HS-27A (cell line): ENCODE measurements at places on chromosomes 11 and 22.

DNA sequence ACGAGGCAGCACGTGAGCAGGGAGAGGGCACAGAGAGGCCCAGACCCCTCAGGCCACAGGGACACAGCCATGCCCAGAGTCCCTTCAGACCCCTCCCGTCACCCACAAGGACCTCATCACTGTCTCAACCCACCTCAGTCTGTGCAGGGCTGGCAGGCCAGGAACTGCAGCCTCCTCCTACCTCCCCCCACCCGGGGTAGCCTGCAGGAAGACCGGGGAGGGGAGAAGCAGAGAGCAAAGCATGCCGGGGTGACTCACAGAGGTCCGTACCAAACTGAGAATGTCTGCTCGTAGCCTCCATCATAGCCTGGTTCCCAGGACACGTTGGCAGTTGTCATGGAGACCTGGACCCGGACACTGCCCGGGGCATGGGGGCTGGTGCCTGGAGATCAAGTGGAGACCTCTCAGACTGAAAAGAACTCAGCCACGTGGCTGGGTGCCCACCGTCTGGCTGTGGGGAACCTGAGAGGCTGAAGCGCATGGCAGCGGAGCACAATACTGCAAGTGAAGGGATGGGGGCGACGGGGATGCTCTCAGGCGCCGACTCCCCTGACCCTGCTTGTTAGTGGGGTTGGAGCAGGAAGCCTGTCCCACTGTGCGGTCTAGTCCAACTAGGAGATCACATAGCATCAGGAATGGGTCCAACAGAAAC is 27.2 kb downstream of the IGSF9B start:
- DNase-seq = no peak

- DNase-seq = no peak
These were observed 1432.9 kb downstream of the BRD1 start for GRCh38 chr22:48394787-48395186.

GRCh38 chr11:18567081-18567480 is 21.5 kb downstream of the UEVLD start:
- no peak for DNase-seq

GRCh38 chr11:71420455-71421241 is 27.5 kb downstream of the DHCR7 start:
- DNase-seq = no peak

GRCh38 chr11:85960678-85961077 is 105.5 kb downstream of the CCDC83 start:
- DNase-seq = no peak
